ENCODE measurements at places on chromosomes 1 and 21.

DNA sequence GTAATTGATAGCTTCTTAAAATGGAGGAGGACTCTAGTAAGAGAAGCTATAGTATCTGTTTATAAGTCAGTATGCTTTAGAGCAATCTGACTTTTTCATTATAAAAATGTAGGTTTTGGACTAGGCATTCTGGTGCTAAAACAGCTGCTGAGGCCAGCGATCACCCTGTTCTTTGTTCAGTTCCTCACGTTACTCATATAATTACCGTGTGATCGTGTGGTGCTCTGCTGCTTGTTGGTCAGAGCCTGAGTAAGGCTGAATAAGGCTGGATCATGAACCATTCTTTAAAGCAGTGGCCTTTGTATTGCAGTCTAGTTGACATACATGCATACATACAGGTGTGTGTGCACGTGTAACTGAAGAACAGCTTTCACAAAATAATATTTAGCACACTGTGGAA is 25.2 kb downstream of the CDC42 start:
- no peak for DNase-seq

DNA sequence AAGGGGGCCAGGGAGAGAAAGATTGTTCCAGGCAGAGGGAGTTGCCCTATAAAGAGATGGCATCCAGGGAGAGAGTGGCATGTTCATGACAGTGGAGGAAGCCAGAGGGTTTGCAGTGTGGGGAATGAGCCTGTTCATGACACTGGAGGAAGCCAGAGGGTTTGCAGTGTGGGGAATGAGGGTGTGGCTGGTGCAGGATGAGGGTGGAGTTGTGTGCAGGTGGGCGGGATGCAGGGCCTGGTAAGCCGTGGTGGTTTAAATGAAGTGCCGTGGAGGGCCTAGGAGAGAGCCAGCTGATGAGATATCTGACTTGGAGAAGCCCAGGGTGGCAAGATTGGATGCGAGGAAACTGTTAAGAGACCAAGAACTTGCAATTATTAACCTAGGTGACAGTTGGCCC is 131.8 kb downstream of the CAMTA1 start:
- no peak for DNase-seq

- no peak for DNase-seq
These were observed 4.9 kb downstream of the MOB3C start for GRCh38 chr1:46611691-46612221.

DNA sequence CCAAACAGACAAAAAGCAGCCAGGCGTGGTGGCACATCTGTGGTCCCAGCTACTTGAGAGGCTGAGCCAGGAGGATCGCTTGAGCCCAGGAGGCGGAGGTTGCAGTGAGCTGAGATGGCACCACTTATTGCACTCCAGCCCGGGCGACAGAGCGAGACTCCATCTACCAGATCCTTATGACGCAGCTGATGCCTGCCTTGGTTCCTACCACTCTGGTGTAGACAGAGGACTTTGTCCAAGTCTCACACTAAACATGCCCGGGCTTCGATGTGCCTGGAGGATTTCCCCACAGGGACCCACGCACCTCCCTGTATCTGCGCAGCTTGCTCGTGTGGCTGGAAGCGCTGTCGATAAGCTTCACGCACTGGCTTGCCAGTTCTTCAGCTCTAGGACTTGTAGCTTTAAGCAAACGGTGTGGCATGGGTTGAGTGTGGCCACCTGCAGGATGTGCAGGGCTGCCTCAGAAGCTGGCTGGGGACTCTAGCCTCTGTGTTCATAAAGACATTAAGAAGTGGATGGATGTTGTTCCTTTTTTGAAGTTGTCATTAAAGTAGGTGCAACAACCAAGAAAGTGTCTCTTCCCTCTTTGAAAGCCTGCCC is 4.8 kb downstream of the TPRG1L start:
- DNase-seq: no peak

- no peak for DNase-seq
These were observed 28.2 kb upstream of the PIGV start for GRCh38 chr1:26759531-26759930.

Measured in stimulated activated CD8-positive, alpha-beta memory T cell treated with anti-CD3 and anti-CD28 coated beads, Interleukin-4, amount 100 ng/mL, for 4 hours (primary cell).